ENCODE measurements at places on chromosomes 16 and 17.

DNA sequence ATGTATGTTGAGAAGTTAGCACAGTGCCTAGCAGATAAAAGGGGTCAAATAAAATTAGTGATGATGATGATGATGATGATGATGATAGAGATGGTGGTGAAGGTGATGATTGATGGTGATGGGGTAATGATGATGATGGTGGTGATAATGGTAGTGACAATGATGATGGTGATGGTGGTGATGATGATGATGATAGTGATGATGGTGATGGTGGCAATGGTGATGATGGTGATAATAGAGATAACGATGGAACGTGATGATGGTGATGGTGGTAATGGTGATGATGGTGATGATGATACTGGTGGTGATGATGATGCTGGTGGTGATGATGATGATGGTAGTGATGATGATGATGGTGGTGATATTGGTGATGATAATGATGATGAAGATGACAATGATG is 223.7 kb downstream of the FOXL1 start:
- DNase-seq, result no peak

DNA sequence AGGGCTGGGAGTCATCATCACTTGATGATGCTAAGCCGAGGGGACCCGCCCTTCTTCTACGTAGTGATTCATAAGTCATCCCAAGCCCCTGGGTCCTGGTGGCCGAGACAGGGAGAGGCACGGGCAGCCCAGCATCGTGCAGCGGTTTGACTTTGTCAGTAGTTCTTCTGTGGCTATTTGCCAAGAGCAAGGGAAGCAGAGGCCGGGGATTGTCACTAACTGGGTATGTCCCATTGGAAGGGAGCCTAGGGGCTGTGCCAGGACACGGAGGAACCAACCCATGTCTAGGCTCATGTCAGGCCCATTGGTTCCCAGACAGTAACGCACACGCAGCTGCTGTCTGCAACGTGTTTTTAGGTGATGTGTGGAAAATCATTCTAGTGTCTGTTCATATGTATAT is 58.5 kb downstream of the ATP2C2 start:
- no peak for DNase-seq

GRCh38 chr17:64982139-64982915 is 63.0 kb upstream of the LRRC37A3 start:
- DNase-seq, result no peak

DNA sequence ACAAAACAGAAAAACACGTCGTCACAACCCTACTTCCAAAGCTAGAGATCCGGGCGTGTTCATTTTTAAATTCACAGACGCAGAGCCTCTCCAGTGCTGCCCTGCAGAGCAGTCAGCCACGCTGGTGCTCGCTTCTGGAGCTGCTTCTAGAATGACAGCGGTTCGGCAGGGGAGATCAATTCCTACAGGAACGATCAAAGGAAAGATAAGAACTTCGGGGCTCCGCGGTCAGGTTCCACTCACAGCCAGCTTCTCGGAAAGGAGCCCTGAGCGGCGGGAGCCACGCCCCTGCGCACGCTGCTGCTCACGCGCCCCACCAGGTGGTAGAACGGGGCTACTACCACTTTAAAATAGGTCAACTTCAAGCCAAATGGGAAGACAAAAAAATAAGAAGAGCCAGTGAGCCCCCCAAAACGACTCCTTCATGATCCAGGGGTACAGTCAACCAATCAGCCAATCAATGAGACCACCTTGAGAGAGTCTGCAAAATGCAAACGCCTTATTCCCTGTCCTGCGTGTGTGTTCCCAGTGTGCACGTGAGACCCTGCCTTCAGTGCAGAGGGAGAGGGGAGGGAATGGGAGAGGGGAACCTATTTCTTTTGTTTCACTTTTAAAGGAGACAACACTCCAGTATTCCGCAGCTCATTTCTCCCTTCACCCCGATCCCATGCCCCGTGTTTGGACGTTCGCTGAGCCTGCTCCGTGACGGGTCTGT is 209.7 kb downstream of the RBFOX3 start:
- peak; percentile 25 for DNase-seq

GRCh38 chr17:19517699-19518098 is 16.0 kb upstream of the SLC47A1 start:
- no peak for DNase-seq

DNA sequence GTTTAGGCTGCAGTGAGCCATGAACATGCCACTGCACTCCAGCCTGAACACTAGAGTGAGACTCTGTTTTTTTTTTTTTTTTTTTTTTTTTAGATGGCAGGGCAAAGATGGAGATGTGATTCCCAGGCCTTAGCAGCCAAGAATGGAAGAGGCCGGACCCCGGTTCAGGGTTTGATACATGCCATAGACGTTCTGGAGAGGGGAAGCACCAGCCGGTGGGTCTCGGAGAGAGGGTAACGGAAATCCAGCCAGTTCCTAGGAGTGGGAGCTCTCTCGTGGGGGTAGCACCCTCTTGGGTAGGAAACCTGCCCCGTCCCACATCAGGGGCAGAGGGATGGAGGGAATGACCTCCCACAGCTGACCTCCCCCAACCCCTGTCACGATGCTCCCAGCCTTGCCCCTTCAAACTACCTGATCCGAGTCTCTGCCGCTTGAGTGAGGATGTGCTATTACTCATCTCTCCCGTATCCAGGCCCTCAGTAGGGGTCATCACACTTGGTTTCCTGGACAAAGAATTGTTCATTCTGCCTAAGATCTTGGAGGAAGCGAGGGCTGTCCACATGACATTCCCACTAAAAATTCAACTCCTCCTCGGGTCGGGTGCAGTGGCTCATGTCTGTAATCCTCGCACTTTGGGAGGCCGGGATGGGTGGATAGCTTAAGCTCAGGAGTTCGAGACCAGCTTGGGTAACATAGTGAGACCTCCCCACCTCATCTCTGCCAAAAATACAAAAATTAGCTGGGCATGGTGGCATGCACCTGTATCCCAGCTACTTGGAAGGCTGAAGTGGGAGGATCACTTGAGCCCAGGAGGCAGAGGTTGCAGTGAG is 47.3 kb downstream of the MIS12 start:
- DNase-seq, result no peak

GRCh38 chr16:74477226-74477625 is 55.9 kb upstream of the CLEC18B start:
- no peak for DNase-seq

DNA sequence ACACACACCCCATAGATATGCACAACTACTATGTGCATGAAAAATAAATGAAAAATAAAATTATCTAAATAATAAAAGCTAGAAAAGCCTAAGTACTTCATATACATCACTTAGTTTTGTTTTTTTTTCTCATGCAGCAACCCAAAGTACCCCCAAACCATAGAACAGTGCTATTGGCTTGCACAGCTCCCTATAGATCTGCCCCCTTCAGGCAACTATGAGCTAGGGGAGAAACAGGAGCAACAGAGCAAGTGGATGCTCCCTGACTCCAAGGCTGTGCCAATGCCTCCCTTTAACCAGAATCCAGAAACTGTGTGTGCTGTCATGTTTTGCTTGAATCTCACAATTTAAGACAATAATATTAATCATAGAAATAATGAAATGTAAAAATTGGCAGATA is 605.5 kb downstream of the TOX3 start:
- DNase-seq, result no peak

DNA sequence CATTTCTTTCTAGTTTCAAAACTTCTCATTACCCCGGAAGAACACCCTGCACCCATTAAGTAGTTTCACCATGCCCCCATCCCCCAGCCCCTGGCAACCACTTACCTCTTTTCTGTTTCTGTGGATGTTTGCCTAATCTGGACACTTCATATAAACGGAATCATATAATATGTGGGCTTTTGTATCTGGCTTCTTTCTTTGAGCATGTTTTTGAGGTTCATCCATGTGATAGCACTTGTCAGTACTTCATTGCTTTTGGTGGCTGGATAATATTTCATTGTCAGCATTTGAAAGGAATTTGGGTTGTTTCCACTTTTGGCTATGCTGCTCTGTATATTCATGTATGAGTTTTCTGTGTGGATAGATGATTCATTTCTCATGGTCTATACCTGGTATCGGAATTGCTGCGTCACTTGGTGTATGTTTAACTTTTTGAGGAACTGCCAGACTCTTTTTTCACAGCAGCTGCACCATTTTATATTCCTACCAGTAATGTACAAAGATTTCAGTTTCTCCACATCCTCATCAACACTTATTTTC is 30.0 kb upstream of the SLC5A10 start:
- no peak for DNase-seq

DNA sequence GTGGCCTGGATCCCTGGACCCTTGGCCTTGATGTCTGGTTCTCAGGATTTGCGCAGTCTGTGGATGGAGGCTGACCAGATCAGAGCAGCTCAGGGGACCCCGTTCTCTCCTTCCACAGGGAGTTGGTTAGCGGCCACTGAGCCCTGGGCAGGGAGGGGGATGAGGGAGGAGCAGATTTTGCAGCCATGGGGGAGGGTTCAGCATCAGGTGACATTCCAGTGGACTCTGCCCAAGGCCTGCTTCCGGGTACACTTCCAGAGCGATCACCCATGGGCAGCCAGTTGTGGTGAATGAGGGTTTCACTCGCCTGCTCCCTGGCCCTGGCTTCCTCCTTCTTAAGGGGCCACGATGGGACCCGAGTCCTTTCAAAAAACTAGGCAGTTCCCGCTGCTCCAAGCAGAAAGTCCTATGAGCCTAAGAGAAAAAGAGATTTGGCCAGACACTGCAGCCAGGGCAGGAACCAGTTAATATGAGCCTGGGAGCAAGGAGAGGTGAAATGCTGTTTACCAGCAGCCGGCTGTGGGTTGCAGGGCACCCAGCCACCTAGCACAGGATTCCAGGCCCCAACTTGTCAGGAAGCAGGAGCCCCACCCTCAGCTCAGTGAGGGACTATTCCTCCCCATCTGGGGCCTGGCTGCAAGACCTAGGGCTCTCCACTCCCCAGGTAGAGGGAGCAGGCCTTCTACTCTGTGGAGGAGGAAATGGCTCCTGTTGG is 4.7 kb upstream of the GPRC5C start:
- no peak for DNase-seq

DNA sequence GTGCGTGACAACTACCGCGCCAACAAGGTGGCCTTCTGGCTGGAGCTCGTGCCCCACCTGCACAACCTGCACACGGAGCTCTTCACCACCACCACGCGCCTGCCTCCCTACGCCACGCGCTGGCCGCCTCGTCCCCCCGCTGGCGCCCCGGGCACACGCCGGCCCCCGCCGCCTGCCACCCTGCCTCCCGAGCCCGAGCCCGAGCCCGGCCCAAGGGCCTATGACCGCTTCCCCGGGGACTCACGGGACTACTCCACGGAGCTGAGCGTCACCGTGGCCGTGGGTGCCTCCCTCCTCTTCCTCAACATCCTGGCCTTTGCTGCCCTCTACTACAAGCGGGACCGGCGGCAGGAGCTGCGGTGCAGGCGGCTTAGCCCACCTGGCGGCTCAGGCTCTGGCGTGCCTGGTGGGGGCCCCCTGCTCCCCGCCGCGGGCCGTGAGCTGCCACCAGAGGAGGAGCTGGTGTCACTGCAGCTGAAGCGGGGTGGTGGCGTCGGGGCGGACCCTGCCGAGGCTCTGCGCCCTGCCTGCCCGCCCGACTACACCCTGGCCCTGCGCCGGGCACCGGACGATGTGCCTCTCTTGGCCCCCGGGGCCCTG is 3.0 kb upstream of the SPEM1 start:
- DNase-seq, result no peak

DNA sequence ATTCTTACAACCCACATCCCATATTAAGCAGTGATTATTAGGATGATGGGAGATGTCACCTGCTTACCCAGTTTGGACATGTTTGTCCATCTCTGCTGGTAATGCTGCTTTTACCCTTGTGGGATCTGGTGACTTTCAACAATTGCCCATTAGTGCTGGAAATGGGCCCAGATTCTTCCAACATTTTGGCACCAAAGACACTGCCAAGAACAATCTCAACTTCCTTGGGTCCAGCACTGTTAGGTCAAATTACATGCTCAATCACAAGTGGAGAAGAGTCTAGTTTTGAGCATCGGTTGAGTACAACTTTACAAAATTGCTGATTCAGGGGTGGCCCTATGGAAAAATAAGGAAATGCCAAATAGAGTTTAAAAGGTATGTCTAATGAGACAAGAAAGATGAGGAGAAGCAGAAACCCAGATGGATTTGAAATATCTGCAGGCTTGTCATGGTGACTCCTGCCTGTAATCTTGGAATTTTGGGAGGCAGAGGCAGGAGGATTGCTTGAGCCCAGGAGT is 13.0 kb upstream of the ZFP3 start:
- no peak for DNase-seq

- DNase-seq, result no peak
Measured at GRCh38 chr17:83079766-83080578, 563 bp downstream of the METRNL start.

GRCh38 chr16:84643180-84643583 is 5.1 kb upstream of the KLHL36 start:
- peak; percentile 72 for DNase-seq

DNA sequence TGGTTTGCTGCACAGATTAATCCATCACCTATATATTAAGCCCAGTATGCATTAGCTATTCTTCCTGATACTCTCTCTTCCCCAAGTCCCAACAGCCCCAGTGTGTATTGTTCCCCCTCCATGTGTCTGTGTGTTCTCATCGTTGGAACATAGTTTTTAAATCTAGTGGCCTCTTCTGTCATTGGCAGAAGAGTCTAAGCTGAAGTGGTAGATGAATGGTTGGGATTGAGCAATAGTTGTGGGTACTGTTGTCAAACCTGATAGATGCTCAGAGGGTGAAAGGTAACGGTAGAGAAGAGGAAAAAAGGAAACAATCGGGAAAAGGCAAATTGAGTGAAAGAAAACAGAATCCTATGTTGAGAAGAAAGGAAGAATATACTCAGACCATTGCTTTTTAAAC is 29.9 kb downstream of the MAP3K3 start:
- no peak for DNase-seq

DNA sequence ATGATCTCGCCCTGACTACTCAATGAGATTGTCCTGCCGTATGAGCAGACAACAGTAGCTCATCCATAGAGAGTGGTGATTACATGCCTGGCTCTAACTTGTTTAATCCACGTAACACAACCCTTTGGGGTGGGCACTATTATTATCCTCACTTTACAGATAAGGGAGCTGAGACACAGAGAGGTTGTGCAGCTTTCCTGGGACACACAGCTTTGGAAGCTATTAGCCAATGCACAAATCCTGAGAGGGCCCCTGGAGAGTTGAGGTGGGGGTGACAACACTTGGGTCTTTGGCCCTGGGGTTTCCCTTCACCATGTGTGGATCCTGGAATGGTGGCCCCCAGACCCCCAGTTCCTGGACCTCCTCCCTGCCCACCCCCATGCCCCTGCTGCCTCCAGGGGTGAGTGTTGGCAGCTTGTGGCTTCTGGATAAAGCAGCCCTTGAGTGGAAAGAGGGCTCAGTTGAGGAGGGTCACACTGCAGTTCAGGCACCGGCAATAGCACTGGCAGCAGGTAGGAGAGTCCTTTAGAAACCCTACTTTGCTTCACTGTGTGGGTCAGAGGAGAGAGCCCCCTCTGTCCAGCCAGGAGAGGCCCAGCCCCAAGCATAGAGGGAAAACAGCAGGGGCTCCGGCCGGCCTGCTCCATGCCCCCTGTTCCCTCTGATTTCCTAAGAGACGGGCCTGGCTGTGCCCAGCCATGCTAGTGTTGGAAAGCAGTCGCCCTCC is 230.7 kb downstream of the KATNIP start:
- DNase-seq, result no peak
